Stimulated activated CD4-positive, alpha-beta T cell treated with anti-CD3 and anti-CD28 coated beads, Interleukin-1b, Interleukin-23, amount 100 ng/mL, for 24 hours (primary cell): ENCODE measurements at places on chromosomes 4 and X.

GRCh38 chrX:9227276-9227675 lies 193.3 kb upstream of the FAM9B start:
- DNase-seq: no peak

DNA sequence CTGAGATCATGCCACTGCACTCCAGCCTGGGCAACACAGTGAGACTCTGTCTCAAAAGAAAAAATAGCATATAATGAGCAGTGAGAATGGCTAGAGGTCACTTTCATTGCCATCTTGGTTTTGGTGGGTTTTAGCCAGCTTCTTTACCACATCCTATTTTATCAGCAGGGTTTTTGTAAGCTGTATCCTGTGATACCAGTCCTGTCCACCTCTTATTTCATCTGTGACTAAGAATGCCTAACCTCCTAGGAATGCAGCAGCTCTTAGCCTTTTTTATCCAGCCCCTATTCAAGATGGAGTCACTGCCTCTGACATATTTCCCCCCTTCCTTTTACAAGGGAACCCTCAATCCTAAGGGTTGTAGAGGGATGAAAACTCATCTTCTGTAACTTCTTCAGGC lies 26.1 kb upstream of the IGFBP7 start:
- DNase-seq: no peak

- no peak for DNase-seq
These were observed 75.7 kb downstream of the ANXA3 start for GRCh38 chr4:78627046-78627965.

GRCh38 chr4:152156442-152156841 lies 379.4 kb downstream of the FBXW7 start:
- no peak for DNase-seq

DNA sequence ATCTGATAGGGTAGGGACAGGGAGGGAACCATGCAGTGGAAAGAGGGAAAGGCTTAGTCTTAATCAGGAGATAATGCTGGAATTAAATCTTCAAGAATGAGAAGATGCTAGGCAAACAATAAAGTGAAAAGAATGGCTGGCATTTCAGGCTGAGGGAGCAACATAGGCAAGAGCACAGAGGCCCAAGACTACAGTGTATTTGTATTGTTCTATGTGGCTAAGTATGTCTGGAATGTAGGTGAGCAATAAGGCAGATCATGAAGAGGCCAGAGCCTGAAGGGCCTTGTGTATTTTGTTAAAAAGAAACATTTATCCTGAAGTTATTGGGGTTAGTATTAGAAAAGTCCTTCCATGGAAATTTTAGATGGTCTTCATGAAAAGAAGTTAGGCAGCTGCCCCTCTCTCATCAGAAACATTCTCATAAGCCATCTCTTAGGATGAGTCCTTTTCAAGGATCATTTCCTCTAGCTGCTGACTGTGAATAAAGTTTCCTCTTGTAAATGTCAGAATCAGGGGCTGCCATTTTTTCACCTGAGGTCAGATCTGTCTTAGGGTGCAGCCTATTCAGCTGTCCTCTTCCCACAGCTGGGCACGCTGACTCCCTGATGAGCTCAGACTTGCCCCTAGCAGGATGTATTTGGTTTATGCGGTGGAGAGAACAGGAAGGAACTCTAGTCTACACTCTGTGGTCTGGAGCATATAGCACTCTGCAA lies 46.3 kb downstream of the ATP10D start:
- DNase-seq: peak; percentile 5

DNA sequence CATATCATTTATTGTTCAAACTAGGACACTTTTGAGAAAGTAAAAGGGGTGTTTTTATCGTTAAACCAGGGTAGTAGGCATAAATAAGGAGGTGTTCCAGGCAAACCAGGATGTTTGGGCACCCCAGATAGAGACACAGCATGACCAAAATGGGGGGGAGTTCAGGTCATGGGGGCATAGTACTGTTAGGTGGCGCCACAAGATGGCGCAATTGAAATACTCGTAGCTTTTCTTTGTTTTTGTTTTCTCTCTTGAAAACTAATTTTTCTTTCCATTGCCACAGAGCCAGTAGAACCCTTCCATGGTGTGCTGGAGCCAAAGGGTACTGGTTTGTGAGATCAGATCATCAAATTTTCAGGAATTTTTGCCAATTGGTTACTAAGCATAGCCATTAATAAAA lies 283.4 kb downstream of the BCOR start:
- no peak for DNase-seq

GRCh38 chr4:165600959-165601683 lies 222.3 kb downstream of the CPE start:
- no peak for DNase-seq

- DNase-seq: no peak
These were observed 65.6 kb downstream of the DCAF8L1 start for GRCh38 chrX:27915617-27916016.

DNA sequence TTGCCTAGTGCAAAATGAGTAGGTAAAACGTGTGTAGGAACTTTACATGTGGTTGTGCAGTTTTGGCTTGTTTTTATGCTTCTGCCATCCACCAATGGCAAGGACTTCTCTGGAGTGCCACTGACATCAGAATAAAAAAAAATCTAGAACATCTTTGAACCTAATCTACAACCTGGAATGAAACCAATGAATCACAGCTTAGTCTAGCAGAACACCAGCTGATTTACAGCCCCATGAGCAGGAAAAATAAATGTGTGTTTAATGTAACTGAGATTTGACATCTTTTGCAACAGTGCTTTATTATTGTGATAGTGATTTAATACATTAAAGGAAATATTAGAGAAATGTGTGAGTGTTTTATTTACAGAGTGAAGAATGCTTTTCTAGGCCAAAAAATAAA lies 995.1 kb downstream of the PCDH7 start:
- no peak for DNase-seq

- DNase-seq: no peak
These were observed 72.0 kb downstream of the IL1RAPL1 start for GRCh38 chrX:28659269-28659668.

DNA sequence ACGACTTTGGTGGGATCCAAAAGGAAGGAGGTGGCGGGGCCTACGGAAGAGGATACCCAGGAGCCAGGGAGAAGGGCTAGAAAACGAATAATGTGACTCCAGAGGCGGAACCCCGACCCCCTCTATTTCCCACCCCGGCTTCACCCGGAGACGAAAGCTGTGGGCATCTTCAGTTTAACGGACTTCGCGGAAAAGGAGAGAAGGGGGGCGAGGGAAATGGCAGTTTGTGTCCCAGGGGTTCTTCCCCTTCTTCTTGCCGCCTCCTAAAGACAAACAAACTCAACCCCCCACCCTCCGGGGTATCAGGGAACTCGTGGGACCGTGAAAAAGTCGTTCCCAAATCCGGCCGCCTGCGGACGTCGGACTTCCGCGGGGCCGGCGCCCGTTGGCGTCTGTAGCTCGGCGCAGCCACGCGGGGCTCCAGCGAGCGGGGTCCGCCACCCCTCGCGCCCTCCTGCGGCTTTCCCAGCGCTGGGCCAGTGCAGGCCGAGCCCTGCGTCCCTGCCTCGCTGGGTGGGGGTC lies 3.6 kb upstream of the LEF1 start:
- DNase-seq: no peak

DNA sequence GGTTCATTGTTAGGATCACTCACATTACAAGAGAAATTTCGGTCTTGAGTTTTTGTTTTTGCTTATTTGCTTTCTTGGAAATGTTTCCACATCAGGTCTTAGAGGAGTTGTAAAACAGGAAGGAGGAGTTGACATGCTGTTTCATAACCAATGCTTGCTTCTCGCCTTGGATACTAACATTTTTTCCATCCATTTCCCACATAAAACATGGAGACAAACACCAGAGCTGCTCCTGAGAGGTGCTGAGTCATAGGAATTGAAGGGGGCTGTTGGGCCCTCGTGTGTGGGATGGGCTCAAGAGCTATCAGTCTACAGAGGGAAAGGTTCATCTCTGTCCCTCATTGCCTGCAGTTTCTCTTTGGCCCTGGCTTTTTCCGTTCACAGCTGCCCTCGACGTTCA lies 29.9 kb downstream of the TBL1X start:
- DNase-seq: no peak

DNA sequence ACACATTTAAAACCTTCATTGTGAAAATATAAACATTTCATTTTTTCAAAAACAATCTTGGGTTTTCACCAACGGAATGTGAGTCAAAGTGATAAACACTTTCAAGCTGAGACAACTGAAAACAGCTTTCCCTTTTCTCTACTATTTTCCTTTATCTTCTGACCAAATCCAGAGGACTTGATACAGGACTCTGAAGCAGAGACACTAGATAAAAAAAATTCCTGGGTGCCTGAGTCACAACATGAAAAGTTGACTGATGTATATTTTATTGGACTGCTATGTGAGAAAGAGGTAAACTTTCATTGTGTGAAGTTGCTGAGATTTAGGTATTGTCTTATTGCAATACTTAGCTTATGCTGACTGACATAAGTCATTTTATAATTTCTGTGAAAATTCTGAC lies 411.2 kb downstream of the SPOCK3 start:
- DNase-seq: no peak

- DNase-seq: no peak
These were observed 199.6 kb downstream of the BCOR start for GRCh38 chrX:39898147-39898546.

DNA sequence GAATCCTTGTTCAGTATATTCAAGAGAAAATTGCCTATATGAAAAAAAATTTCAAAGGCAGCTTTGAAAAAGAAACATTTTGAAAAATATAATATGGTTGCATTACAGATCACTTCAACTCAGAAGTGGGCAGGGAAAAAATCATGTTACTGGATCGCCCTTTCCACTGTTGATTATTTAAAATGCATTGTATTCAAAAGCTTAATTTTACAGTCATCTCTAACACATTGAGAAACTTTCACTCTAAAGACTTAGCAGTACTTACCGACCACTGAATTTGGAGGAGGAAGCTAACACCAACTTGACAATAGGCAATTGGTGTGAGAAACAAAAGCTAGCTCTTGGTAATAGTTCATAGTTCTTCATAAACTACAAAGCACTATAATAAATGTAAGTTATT lies 101.9 kb downstream of the CEP135 start:
- no peak for DNase-seq

GRCh38 chr4:120299631-120300030 lies 233.0 kb upstream of the MAD2L1 start:
- DNase-seq: no peak

DNA sequence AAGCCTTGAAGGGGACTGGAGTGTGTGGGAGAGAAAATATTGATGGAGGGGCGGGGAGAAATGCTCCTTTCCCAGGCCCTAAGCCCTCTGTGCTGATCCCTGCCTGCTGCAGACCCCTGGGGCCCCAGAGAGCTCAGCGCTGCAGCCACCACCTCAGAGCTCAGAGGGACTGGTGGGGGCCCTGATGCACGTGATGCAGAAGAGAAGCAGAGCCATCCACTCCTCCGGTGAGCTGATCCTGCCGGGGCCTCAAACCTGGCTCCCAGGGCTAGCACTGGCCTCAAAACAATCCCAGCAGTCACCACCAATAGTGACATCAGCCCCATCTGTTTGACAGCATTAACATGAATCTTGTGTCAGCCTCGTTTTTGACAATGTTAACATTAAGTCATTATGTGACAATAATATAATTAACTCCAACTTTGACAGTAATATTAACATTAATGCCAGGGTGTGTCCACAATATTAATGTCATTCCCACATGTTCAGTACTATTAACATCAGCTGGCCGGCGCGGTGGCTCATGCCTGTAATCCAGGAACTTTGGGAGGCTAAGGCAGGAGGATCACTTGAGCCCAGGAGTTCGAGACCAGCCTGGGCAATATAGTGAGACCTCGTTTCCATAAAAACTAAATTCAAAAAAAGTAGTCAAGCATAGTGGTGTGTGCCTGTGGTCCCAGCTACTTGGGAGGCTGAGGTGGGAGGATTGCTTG lies 5.8 kb downstream of the WAS start:
- DNase-seq: no peak

DNA sequence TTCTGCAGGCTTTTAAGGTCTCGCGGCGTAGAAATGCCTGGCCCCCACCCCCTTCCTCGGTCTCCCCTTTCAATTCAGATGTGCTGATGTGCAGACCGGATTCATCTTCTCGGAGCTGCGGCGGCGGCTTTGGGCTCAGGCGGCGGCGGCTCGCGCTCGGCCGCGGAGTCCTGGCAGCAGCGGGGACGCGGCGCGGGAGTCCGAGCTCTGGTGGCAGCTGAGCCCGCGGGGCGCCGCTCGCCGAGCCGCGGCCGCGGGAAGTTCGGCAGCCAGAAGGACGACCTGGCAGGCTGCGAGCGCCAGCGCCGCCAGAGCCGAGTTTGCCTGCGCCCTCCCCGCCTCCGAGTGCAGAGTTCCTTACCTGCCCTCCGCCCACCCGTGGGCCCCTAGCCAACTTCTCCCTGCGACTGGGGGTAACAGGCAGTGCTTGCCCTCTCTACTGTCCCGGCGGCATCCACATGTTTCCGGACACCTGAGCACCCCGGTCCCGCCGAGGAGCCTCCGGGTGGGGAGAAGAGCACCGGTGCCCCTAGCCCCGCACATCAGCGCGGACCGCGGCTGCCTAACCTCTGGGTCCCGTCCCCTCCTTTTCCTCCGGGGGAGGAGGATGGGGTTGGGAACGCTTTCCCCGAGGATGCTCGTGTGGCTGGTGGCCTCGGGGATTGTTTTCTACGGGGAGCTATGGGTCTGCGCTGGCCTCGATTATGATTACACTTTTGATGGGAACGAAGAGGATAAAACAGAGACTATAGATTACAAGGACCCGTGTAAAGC lies 448 bp downstream of the TLL1 start:
- no peak for DNase-seq

DNA sequence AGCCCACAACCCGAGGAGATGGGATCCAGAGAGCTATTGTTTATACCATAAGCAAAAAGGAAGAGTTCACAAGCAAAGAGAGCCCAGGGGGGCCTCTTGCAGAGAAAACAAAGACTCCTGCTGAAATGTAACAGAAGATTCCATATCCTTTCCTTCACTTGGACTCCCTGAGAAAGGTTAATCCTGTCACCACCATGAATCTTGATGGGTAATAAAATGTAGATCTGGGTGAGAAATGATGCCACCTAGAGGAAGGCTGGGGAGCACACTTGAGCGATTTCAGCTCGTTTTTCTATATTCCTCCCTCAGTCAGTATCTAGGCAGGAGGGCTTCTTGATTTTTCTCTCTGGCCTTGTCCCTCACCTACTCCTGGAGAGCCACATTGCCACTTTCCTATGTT lies 10.2 kb upstream of the KCNE5 start:
- no peak for DNase-seq
